ENCODE measurements at places on chromosomes 13 and 19. TPM values are rescaled to one million over a fixed set of nuclear protein-coding genes. Genes with fewer than 3 reads are reported as not detected.

KLK15 gene
- not detected for polyA plus RNA-seq

- DNase-seq, result no peak
Measured at GRCh38 chr19:584240-585001, 5.3 kb upstream of the HCN2 start.

MCF2L gene
- polyA plus RNA-seq, result 0.37 TPM

DNA sequence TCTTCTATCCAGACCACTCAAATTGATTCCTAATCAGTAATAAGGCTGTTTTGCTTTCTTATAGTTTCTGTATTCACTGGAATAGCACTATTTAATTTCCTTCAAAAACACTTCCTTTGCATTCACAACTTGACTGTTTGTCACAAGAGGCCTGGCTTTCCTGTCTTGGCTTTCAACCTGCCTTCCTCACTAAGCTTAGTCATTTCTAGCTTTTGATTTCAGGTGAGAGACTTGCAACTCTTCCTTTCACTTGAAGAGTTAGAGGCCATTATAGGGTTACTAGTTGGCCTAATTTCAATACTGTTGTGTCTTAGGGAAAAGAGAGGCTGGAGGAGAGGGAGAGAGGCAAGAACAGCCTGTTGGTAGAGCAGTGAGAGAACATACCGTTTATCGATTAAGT lies 47.0 kb downstream of the SACS start:
- DNase-seq, result no peak

DNA sequence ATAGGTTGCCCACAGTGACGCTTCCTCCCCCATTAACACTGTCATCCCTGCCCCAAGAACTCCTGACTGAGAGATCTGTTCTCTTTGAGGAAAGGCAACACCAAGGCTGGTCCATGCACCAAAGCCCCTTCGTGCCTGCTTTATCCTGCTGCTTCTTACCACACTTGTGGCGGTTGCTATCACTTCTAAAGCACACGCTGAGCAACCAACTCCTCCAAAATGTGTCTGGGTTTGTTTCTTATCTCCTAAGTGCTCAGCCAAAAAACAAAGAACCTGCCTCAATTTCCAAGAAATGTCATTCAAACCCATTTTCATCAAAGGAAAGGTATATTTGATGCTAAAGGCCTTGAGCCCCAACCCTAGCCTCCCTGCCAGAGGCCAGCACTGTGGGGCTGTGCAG lies 14.6 kb downstream of the ATP7B start:
- no peak for DNase-seq

SBNO2 gene
- 32.0 TPM for polyA plus RNA-seq

GRCh38 chr19:20167020-20167644 lies at the start of gene ZNF486:
TSS of gene ZNF486 (plus strand) at chr19:20167214. CDS start at chr19:20167331, 117 bp downstream.
- no peak for DNase-seq

- no peak for DNase-seq
Measured at GRCh38 chr13:39682310-39682709, 26.8 kb downstream of the COG6 start.

ZNF253 gene
- not detected for polyA plus RNA-seq

- no peak for DNase-seq
Measured at GRCh38 chr13:93975242-93975641, 504.2 kb downstream of the DCT start.

DNA sequence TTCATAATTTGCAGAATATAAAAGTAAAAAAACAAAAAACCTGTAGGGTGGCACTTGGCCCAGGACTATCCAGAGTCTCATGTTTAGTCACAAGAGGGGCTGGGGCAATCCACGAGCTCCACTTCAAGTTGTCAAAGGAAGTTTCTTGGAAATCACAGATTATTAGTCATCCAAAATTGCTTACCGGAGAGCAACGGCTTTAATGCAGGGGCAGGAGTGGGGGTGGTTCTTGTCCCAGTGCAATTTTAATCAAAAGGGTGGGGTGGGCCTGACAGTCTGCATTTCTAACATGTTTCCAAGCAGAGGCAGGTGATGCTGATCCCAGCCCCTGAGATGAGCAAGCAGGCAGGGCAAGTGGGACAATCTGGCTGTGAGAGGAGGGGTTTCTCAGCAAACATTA lies 233.9 kb downstream of the ABCC4 start:
- DNase-seq, result no peak

LRG1 gene
- not detected for polyA plus RNA-seq

DNA sequence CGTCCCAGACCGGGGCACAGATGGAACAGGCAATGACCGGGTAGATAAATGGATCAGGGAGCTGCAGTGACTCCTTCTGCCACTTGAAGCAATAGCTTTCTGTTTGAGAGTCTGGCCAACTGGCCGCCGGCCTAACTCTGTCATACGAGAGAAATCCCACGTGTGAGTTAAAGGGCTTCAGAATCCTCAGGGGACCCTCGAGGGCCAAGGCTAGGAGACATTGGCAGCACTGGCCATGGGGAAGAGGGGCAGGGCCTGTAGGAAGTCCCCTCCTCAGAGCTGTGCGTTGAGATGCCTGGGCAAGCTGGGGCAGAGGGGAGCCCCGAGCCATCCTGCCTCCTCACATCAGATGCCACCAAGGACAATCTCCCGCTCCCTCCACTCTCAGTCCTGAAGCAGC lies 51.6 kb downstream of the KLF2 start:
- no peak for DNase-seq

AMER2 gene
- polyA plus RNA-seq, result not detected

DNA sequence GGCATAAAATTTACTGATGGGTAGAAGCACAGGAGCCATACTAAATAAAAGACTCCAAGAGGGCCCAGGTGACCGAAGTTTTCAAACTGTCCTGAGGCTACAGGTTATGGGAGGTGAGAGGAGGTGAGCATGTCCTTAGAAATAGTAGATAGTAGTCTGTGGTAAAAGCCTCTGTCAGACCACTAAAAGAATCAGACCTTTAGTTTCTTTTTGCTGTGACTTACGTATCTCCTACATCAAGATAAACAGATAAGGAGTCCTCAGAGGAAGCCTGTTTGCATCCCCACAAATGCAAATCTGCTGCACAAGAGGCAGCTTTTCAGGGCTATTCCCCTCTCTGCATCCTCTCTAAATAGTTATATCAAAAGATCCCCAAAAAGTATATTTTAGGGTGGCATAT lies 711.6 kb upstream of the SLITRK6 start:
- DNase-seq, result no peak

GRCh38 chr13:34591900-34592529 lies 350.1 kb upstream of the NBEA start:
- no peak for DNase-seq

Data from A549 (cell line).